ENCODE measurements at places on chromosomes 2 and 18.

- no peak for DNase-seq
These were observed 122.4 kb downstream of the NFATC1 start for GRCh38 chr18:79518028-79518682.

GRCh38 chr2:98149333-98149697 is 62.3 kb downstream of the VWA3B start:
- DNase-seq = no peak

- DNase-seq = no peak
These were observed 41.9 kb upstream of the SCN9A start for GRCh38 chr2:166417669-166418068.

DNA sequence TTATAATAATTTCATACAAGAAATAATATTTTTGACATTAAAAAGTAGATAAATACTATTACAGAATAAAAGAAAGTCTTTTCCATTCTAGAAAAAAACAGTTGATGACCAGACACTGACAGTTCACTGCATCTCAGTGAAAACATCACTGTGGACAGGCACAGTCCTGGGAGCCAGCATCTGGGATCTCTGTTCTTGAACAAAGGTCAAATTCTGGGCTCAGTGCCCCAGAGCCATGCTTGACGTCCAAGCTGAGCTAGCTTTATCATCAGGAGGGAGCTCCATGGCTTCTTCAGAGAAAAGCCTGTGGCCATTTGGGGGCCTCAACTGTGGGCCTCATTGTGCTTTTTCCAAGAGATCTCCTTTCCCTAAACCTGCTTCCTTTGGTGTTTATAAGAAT is 86.1 kb upstream of the SRD5A2 start:
- DNase-seq = no peak

GRCh38 chr2:88808083-88808482 is 116.6 kb downstream of the RPIA start:
- no peak for DNase-seq

DNA sequence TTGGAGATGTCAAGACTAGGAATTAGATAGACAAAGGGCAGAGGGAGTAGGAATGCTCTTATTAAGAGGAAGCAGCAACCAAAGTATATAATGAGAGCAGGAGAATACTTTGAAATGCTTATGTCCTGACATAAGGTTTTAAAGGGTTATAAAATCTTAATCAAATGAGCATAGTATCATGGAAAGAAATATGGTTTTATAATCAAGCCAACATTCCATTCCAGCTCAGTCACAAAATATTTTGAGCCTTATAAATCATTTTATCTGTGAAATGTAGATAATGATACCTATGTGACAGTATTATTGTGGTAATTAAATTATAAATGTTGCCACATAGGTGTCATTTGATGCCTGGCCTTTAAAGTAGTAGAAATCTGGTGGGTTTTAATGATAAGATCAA is 17.6 kb downstream of the VSNL1 start:
- DNase-seq = no peak

GRCh38 chr2:84958135-84959059 is 12.6 kb upstream of the KCMF1 start:
- DNase-seq = no peak

GRCh38 chr2:43041173-43041591 is 185.2 kb downstream of the ZFP36L2 start:
- DNase-seq = no peak

DNA sequence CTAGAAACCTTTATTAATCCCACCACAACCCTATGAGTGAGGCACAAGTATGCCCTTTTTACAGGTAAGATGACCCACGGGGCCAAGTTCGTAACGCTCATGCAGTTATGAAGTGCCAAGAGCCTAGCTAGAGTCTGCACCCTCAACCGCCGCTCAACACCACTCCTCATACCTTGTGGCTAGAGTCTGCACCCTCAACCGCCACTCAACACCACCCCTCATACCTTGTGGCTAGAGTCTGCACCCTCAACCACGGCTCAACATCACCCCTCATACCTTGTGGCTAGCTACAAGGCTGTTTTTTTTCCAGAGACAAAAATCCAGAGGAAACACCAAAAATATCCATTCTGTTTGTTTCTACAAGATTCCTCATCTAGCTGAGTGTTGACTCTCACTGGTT is 4.6 kb downstream of the TXNL4A start:
- DNase-seq = no peak

- no peak for DNase-seq
These were observed 124.9 kb downstream of the ANKRD44 start for GRCh38 chr2:197185676-197186075.

DNA sequence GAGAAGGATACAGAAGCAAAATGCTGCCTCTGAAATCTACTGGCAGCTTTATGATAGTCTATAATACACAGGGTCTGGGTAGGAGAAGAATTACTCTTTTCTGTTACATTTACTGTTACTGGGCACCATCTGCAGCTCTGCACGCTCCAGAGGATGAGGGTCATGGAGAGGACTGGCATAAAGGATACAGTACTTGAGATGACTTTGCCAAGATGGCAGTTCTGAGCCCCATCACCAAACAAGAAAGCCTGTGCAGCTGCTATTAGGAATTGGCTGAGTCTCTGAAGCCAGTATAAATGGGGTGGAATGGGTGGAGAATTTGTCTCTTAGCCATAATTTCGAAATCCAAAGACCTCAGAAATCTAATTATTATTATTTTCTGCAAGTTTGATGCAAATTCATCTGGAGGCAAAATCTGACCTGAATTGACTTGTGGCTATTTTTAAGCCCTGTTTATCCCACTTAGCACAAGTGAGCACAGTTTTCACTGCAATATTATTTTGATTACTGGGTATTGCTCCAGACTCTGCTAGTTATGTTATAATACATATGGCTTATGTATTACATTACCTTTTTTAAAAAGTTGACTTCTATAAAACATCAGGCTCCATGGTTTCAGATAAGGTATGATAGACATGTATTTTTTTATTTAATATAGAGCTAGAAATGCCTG is 579.5 kb downstream of the MBD2 start:
- no peak for DNase-seq

GRCh38 chr2:201926067-201926466 is 107.6 kb upstream of the FZD7 start:
- no peak for DNase-seq

DNA sequence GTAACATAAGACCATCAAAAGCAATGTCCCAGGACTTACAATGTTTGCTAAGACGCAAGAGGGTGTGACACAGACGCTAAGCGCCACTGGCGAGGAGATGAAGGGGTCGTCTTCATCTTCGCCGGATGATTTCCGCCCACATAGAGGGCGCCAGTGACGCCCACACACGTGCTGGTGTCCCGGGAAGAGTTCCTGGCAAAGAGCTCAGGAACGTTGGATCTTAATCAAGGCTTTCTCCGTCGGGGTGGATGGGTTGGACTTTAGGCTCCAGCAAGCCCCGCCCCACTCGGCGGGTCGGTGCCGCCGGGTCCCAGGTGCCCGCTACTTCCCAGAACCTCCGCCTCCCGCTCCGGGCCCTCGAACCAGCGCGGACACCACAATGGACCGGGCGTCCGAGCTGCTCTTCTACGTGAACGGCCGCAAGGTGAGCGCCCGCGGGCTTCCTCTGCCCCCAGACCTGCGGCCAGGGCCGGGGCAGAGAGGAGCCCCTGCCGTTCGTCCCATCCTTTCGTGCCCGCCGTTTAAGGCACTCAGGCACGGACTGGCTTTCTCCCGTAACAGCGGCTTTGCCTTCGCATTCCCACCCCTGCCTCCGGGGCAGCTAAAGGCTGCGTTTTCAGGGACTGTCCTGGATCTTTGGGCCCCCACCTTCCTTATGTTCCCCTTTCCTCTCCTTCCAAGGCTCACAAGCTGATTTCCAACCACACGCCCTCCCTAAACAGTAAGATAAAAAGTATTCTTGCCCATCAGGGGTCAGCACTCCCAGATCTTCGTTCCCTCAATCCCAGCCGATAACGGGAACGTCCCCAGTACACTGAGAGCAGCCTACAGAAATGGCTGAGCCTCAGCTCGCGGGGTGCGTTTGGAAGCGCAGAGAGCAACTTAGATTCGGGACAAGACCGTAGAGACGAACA is at the start of gene AOX1:
Gene AOX1, plus strand, starts transcription at position 285 of the 914 bp plus-strand sequence. Its CDS starts 95 bp downstream, at position 380.
- peak; percentile 12 for DNase-seq

DNA sequence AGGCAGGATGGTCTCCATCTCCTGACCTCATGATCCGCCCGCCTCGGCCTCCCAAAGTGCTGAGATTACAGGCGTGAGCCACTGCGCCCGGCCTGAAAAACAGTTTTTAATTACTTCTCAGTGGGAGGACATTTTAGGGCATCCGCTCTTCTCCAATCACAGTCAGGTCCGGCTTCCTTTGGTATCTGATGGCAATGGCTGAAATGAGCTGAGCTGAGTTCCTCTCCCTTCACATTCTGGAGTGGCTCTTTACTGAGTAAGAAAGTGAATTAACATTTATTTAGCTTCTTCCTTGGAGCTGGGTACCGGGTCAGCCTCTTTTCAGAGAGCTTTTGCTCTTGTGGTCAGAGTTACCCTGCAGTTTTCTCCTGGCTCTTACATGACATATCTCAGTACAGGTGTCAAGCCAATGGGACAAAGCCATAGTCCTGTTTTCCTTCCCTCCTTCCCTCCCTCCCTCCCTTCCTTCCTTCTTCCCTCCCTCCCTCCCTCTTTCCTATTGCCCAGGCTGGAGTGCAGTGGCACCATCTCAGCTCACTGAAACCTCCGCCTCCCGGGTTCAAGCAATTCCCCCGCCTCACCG is 1.1 kb upstream of the TTC27 start:
- no peak for DNase-seq

DNA sequence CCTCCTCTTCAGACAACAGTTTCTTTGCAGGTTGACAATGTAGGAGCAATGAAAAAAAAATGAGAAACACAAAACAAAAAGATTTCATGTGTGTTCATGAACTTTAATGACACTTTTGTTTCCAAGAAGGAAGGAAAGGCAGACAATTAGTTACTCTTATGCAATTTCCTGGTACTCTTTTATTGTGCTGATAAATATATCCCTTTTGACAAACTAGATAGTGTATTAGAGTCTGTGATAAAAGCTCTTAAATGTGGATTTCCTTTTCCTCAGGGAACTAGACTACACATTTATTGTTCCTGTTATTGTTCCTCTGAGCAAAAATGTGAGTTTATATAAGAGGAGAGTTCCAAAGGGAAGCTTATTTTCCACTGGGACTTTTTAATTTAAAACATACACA is 188.7 kb upstream of the NRXN1 start:
- DNase-seq = no peak

GRCh38 chr2:207304761-207305160 is 139.0 kb upstream of the KLF7 start:
- no peak for DNase-seq

DNA sequence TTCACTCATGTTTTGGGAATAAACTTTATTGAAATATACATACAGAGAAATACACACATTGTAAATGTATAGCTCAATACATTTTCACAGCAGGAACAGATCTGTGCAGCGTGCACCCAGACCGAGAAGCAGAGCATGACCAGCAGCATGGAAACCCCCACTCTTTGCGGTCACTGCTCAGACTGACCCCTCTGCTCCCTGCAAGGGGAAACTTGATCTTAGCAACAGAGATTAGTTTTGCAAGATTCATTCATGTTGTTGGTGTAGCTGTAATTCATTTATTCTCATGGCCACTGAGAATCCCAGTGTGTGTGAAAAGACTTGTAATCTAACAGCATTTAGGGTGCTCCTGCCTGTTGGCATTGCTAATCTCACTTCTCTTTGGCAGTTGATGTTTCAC is 35.2 kb downstream of the LPIN1 start:
- DNase-seq = no peak

- DNase-seq = no peak
These were observed 178.9 kb upstream of the APCDD1 start for GRCh38 chr18:10275486-10275885.

DNA sequence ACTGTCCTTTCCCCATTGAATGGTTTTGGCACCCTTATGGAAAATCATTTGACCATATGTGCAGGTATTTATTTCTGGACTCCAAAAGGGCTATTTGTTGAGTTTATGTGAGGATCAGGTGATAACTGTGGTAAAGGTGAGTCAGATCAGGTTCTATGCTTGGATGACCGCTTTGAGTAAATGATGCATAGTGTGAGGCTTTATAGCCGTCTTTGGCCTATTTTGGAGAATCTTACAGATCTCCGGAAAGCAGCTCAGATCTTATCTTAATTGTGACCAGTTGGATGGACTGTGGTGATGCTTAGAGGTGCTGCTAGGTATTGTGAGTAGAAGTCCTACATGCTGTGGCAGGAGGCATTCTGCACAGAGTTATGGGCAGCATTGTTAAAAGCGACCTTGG is 126.2 kb downstream of the METTL8 start:
- DNase-seq = no peak

DNA sequence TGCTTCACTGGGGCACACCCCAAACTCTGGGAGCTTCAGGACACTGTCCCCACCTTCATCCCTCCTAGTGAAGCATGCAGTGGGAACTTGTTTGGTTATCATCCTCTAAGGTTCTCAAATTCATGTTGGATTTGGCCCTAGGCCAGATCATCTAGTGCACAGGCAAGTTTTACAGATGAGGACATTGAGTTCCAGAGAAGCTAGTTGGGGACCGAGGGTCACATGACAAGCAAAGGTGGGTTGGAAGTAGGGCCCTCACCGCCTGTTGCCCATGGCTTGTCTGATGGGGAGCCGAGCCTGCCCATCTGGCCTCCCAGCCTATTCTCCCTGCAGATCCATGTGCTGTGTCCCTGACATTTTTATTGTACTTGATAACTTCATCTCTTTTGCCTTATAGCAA is 2.8 kb downstream of the PRKCE start:
- no peak for DNase-seq
